Endothelial cell (in vitro differentiated cells): ENCODE measurements at places on chromosomes 2 and 18.

GRCh38 chr2:223896833-223897311, 48.3 kb downstream of the WDFY1 start:
- no peak for DNase-seq

DNA sequence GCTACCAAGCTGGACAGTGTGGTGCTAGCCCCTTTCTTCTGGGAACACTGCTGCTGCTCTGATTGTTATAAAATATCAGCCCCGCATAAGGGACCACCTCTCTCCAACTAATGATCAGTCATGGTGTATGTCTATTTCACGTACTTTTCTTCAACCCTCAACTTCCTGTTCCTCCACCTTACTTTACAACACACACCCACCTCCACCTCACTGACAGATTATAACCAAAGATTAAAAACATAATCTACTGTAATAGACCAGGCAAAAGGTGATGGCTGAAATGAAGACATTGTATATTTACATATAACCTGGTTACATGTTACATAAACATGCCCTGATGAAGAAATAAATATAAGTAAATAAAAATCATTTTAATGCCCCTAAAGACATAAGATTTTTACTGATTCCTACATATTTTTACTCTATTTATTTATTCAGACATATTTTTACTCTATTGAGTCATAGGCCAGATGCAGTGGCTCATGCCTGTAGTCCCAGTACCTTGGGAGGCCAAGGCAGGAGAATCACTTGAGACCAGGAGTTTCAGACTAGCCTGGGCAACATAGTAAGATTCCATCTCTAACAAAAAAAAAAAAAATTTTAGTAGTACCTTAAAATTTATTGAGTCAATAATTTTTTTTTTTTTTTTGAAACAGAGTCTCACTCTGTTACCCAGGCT, 12.8 kb downstream of the STK39 start:
- no peak for DNase-seq

GRCh38 chr2:148570989-148571388, 73.6 kb upstream of the EPC2 start:
- no peak for DNase-seq

DNA sequence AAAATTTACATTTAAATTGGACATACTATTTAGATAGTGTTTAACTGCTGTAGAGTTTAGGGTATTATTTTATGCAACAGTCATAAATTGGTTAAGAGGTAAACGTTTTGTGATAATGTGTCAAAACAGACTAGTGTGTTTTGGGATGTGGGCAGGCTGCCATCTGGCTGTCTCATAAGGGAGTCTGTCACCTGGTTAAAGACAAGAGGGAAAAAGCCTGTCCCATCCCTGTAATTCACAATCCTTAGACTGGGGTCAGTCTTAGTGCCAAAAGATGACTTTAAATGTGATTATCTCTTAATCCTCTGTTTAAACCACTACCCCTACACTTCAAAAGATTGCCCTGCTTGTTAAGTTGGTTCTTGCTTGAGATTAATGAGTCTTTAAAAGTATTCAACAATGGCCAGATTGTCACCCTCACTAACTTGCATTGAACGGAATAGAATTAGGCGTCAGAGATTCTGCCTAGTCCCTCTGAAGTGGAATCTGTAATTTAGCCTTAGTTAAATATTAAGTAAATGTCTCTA, 59.2 kb downstream of the SGPP2 start:
- no peak for DNase-seq

DNA sequence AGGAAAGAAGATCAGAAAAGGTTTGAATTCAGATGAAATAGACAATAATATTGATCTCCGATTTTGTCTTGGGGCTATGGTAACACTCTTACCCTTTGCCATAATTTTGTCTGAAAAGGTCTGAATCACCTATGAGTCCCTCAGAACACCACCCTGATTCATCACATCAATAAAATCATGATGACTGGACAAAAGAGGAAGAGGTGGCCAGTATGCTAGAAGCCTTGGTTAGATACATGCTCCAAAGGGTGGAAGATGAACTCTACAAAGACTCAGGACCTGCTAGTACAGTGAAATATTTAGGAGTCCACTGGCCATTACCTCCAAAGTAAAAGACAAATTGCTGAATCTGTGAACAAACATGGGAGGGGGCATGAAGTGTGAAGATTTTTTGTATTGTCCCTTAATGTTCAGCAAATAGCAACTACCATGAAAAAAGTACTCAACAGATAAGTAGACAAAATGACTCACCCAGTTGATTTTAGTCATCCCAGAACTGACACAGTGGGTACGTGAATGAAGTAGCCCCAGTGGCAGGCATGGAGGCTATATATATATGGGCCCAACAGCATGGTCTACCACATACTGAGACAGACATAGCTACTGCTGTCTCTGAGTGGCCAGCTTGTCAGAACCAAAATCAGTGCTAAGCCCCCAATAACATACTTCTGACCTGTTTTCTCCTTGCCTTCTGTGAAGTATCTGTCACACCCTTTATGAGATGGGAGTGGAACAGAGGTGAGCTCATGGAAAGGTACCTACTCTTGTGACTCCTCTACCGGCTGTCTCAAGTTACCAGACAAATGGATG, 36.5 kb upstream of the GLS start:
- no peak for DNase-seq

DNA sequence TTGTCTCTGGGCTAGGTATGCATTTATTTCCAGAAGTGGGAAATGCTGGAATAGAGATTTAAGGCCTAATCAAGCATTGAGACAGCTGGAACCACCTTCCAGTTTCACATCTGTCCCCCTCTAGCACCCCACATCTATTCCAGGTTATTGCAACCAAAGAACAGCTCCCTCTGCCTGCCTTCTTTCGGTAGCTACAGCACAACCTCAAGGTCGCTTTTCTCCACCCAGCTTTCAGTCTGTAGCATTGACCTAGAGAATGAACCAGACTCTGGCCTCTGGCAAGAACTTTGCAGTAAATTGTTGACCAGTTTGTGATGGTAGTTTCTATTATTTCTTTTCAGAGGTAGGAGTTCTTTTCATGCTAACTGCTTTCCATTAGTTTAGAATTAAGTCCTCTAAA, 484.2 kb downstream of the DLGAP1 start:
- no peak for DNase-seq
